CD4-positive, alpha-beta T cell treated with Interleukin-15 for 1 hour (primary cell): ENCODE measurements at places on chromosomes 7 and 10.

DNA sequence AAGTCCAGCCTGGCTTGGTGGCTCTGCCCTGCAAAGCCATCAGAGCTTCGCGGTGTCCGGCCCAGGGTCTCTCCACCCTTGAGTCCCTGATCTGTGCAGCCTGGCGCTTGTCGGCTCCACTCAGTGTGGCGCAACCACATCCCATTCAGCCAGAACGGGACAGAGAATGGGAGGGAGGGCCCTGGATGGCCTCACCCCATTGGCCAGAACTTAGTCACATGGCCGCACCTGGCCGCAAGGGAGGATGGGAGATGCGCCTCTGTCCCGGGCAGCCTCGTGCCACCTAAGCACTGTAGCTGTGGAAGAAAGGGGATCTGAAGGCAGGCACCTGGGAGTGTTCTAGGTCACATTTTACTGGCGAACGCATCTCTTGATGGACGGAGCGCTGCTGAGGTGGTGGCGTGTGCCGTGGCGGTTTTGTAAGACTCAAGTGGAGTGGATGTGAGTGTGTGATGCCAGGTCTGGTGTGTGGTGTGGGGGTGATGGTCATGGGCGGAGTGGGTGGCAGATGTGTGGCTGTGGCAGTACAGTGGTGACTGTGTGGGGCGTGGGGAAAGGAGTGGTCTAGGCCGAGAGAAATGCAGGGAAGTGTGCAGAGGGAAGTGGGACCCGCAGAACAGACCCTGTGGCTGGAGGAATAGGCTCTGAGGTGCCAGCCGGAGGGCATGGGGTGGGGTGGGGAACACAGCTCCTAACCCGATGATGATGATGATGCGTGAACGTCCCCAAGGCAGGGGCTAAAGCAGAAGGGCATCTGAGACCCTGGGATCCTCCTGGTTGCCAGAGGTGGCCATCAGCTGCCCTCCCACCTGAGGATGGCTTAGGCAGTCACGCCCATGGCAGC lies 19.0 kb downstream of the CLEC2L start:
- no peak for DNase-seq

DNA sequence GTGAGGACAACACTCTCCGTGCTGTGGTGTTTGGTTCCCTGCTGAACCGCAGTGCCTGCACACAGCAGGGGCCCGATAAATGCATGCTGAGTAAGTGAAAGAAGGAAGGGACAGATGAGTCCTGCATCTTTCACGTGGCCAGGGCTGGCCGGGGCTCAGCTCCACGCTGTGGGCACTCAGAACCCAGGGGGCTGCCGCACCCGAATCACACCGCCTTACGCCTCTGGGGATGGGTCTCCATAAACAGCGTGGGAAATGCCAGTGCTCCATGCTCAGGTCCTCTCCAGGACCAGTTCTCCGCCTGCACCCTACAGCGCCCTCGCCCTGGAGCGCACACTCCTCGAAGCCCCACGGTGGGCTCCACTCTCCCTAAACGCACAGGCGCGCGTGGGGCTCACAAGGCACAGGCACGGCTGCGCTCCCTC lies 38.1 kb downstream of the RASGEF1A start:
- DNase-seq: no peak

GRCh38 chr10:12438919-12439692 lies 89.8 kb downstream of the CAMK1D start:
- no peak for DNase-seq

DNA sequence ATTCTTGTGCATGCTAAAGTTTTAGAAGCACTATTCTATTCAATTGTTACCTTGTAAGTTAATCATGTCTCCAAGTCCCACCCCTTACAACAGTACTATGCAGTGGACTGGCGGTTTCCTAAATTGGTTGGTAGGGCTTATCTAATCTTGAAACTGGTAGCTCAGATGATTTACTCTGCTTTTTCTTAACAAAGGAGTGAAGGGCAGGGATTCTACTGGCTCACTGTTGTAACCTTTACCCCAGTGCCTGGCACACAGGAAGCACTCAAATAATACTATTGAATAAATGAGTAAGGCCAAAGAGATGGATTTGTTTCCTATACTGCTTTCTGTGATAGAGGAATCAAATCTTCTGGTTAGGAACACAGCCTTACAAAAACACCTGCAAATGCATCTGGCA lies 46.0 kb upstream of the CYCS start:
- no peak for DNase-seq

GRCh38 chr10:122376364-122376961 lies 2.0 kb downstream of the PLEKHA1 start:
- DNase-seq: no peak

GRCh38 chr7:1735262-1735661 lies 65.2 kb downstream of the ELFN1 start:
- DNase-seq: no peak

DNA sequence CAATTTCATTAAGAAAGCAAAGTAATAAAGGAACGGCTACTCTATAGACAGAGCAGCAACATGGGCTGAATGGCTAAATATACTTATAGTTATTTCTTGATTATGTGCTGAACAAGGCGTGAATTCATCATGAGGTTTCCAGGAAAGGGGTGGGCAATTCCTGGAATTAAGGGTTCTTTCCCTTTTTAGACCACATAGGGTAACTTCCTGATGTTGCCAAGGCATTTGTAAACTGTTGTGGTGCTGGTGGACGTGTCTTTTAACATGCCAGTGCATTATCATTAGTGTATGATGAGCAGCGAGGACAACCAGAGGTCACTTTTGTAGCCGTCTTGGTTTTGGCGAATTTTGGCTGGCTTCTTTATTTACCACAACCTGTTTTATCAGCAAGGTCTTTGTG lies 28.5 kb upstream of the ZMYND11 start:
- no peak for DNase-seq

- no peak for DNase-seq
These were observed 14.8 kb downstream of the SMO start for GRCh38 chr7:129203050-129203741.
